Thymus (tissue), 14 donors: ENCODE measurements at places on chromosomes 5 and 9.
A peak's percentile ranks its signal among the peaks of the same experiment; 100 is the strongest.

GRCh38 chr9:98521141-98521540 is 187.6 kb downstream of the GABBR2 start:
- no peaks in the 10 kb centered on the region for H3K36me3 ChIP-seq
- no peaks in the 10 kb centered on the region for H3K4me1 ChIP-seq
- no peak for DNase-seq

GRCh38 chr5:6434731-6435130 is 13.9 kb upstream of the UBE2QL1 start:
- no peak for DNase-seq
- H3K27me3 ChIP-seq, result peaks cover 2% of the 10 kb centered on the region
- no peak overlapping the region for H3K27ac ChIP-seq
- H3K36me3 ChIP-seq, result no peaks in the 10 kb centered on the region
- no peaks in the 10 kb centered on the region for H3K4me1 ChIP-seq
- H3K4me3 ChIP-seq, result no peak overlapping the region

GRCh38 chr5:54206580-54207229 is 103.7 kb downstream of the ARL15 start:
- no peak overlapping the region for H3K27ac ChIP-seq
- DNase-seq, result no peak
- H3K27me3 ChIP-seq, result no peaks in the 10 kb centered on the region
- no peak overlapping the region for H3K4me3 ChIP-seq
- no peaks in the 10 kb centered on the region for H3K4me1 ChIP-seq

DNA sequence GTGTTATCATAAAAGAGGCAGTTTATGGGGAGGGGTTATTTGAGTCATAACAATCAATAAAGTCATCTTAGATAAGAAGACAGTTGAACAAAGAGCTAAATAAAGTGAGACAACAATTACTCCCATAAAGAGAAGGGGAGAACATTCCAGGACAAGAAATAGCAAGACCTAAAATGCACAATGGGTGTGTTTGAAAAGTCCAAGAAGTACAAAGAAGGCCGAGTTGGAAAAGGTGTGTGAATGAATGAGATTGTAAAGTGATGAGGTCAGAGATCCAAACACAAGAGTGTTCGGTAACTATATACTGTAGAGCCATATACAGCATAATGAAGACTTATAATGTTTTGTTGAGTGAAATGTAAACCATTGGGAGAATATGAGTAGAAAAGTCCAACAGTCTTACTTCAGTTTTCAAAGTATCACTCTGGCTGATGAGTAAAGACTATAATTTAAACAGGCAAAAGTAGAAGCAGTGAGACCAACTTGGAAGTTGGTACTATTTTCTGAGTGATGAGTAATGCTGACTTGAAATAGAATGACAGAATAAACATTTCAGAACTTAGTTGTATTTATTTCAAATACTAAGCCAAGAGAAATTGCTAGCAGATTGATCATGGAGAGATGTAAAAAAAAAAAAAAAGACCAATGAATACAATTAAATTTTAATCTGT is 868.7 kb upstream of the CDH9 start:
- no peaks in the 10 kb centered on the region for H3K4me1 ChIP-seq
- no peaks in the 10 kb centered on the region for H3K27me3 ChIP-seq
- no peak overlapping the region for H3K4me3 ChIP-seq
- DNase-seq, result no peak

- no peak overlapping the region for H3K27ac ChIP-seq
- no peaks in the 10 kb centered on the region for H3K36me3 ChIP-seq
- no peak overlapping the region for H3K4me3 ChIP-seq
- peaks cover 15% of the 10 kb centered on the region for H3K4me1 ChIP-seq
- no peaks in the 10 kb centered on the region for H3K27me3 ChIP-seq
Measured at GRCh38 chr5:150604010-150604409, 36.5 kb upstream of the SYNPO start.

DNA sequence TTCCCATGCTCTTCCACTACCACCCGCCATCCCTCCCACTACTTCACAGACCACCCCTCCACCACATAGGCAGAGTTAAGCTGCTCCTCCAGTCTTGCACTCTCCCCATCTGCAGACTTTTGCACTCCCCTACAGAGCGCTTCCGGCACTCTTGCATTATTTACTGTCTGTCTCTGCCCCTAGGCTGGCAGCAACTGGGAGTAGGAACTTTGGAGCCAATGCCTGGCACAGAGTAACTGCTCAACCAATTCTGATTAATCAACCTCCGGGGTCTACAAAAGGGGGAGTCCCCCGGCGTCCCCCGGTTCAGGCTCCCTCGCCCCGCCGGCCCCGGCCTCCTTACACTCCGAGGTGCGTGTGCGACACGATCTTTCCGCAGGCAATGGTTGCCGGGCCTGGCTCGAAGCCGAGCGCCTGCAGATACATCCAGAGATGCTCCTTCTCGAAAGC is 498 bp downstream of the HAUS6 start:
- no peaks in the 10 kb centered on the region for H3K27me3 ChIP-seq
- H3K4me1 ChIP-seq, result peaks cover 17% of the 10 kb centered on the region
- peak overlapping the region; percentile 78 for H3K27ac ChIP-seq
- no peak for DNase-seq

DNA sequence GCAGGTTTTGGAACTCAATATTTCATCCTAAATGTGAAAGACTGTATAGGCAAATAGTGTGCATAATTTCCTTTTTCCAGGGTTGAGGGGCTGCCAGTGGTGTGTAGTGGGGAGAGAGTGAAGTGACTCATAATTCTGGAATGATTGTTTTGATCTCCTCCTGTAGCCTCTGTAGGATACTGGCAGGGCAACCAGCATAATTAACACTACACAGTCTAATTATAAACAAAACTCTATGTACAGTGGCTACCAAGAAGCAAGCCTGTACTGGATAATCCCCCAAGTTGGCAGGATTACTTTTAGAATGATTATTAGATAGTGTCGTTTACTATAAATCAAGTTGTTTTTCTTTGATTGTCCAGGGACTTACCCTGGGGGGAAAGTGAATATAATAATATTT is 32.2 kb downstream of the LNPEP start:
- no peak overlapping the region for H3K4me3 ChIP-seq
- H3K27ac ChIP-seq, result no peak overlapping the region
- H3K27me3 ChIP-seq, result no peaks in the 10 kb centered on the region
- no peaks in the 10 kb centered on the region for H3K36me3 ChIP-seq
- peaks cover 13% of the 10 kb centered on the region for H3K4me1 ChIP-seq

DNA sequence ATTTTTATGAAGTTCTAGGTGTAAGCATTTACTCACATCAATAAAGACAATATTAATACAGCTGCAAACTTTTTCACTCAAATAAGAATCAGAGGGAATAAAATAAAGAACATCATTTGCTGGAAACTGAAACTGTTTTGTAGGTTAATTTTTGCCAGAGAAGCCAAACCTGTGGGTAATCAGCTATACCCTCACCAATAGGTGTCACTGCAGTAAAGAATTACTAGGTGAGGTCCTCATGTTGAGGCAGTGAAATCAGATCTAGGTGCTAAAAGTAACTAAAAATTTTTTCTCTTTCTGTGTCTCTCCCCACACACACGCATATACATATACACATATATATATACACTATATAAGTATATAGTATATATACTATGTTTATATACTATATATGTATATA is 1016.3 kb upstream of the SEMA6A start:
- no peak overlapping the region for H3K27ac ChIP-seq
- H3K4me1 ChIP-seq, result no peaks in the 10 kb centered on the region
- no peak overlapping the region for H3K4me3 ChIP-seq
- no peaks in the 10 kb centered on the region for H3K27me3 ChIP-seq
- no peaks in the 10 kb centered on the region for H3K36me3 ChIP-seq
- DNase-seq, result no peak

DNA sequence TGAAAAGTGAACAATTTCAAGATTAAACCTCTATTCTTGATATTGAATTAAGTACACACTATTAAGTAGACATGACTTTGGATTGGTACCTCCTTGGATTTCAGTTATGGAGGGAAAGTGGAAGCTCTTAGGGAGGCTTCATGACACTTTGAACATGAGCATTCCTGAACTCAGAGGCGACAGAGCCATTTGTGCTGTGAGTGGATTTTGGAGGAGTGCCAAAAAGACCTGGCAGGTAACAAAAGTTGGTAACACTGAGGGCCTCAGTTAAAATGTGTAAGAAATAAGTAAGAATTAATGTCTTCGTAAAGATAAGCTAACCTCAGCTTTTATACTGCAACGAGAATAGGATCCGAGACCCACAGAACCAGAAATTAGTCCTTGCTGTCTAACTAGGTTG is 356.7 kb downstream of the ARRDC3 start:
- no peaks in the 10 kb centered on the region for H3K4me1 ChIP-seq
- H3K27ac ChIP-seq, result no peak overlapping the region
- no peaks in the 10 kb centered on the region for H3K27me3 ChIP-seq

DNA sequence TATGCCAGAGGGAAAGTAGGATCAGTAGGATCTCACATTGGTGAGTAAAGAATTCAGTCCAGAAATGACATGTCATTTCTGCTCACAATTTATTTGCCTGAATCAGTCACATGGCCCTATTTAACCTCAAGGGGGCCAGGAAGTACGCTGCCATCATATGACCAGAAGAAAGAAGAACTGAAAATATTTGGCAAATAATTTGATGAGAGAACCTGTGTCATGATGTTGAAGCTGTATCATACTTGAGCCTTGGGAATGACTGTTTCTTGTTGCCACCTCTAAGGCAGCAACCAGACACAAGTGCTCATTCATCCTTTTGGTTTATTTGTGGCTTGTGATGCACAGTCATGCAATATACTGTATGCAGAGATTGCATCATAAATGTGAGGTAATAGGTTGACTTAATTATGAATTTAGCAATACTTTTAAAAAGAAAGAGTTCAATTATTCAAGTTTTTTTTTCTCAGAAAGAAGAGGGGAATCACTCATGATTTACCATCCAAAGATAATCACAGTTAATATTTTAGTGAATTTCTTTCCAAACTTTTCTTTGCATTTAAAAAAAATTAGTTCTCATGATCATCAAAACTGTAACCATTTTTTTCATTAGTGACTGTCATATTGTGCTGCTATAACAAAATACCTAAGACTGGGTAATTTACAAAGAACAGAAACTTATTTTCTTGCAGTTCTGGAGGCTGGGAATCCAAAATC is 8.2 kb upstream of the ZFYVE16 start:
- no peaks in the 10 kb centered on the region for H3K4me1 ChIP-seq
- DNase-seq, result no peak
- no peak overlapping the region for H3K27ac ChIP-seq
- no peaks in the 10 kb centered on the region for H3K27me3 ChIP-seq
- H3K4me3 ChIP-seq, result no peak overlapping the region

DNA sequence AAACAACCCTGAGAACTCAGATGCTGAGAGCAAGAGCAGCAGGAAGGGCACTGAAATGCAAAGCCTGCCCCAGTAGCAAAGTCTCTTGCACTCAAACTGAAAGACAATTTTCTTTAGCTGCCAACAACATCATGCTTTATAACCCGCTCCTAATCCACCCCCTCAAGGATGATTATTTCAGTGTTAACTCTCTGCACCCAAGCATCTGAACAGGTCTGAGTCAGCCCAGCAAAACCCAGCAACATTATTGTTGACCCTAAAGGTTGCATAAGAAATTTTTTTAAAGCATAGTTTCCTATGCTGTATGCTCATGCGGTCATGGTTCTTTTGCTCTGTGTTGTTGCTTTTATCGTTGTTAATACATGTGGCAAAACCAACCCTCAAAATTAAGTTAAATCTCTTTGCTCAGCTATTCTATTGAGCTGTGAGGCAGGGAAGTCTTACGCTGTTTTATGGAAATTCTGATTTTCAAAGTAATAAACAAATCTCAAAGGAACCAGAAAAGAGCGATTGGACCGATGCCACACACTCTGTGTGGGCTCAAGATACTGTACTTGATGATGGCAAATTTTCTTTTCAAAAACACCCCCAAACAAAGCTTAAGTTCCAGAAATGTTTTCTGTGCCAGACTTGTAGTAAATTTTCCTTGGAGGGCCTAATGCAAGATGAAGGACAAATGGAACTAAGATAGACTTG is 440.6 kb upstream of the MPDZ start:
- H3K36me3 ChIP-seq, result no peaks in the 10 kb centered on the region
- no peak for DNase-seq
- H3K27me3 ChIP-seq, result no peaks in the 10 kb centered on the region
- no peak overlapping the region for H3K27ac ChIP-seq
- no peaks in the 10 kb centered on the region for H3K4me1 ChIP-seq
- no peak overlapping the region for H3K4me3 ChIP-seq

DNA sequence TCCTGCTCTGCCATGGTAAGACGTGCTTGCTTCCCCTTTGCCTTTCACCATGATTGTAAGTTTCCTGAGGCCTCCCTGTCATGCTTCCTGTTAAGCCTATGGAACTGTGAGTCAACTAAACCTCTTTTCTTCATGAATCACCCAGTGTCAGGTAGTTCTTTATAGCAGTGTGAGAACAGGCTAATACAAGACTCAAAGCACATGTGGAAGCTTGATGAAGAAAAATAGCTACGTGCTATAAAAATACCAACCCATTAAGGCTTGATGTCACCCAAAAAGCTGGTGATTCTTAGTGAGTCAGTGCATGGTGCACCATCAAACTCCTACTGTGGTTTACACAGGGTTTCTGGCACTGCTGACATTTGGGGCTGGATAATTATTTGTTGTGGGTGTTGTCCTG is 332.2 kb downstream of the TMEM167A start:
- no peaks in the 10 kb centered on the region for H3K36me3 ChIP-seq
- H3K4me3 ChIP-seq, result no peak overlapping the region
- no peaks in the 10 kb centered on the region for H3K27me3 ChIP-seq
- no peak for DNase-seq
- no peak overlapping the region for H3K27ac ChIP-seq

DNA sequence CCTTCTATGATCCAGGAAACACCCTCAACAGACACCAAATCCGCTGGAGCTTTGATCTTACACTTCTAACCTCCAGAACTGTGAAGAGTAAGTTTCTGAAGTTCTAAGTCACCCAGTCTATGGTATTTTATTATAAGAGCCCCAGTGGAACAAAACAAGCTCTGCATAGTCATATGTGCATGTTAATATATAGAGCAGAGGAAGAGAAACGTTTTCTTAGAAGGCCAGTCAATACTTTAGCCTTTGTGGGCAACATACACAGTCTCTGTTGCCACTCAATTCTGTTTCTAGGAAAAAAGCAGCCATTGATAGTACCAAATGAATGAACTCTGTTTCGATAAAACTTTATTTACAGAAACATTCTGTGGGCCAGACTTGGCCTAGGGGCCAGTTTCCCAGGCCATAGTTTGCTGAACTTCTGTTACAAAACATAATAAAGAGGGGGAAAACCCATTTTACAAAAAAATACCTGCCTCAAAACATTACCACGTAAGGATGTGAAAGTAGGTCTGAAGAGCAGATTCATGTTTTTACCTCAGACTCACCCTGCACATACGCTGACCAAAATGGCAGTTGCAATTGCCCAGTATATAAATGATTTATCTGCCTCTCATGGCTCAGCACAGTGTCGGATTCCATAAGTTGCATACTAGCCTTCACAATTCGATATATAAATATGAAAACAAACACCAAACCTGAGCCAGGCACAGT is 350.5 kb downstream of the SLIT3 start:
- no peaks in the 10 kb centered on the region for H3K36me3 ChIP-seq
- no peak overlapping the region for H3K27ac ChIP-seq
- no peaks in the 10 kb centered on the region for H3K4me1 ChIP-seq
- H3K4me3 ChIP-seq, result no peak overlapping the region

GRCh38 chr5:149643781-149644180 is 62.5 kb downstream of the ARHGEF37 start:
- H3K4me3 ChIP-seq, result no peak overlapping the region
- H3K4me1 ChIP-seq, result no peaks in the 10 kb centered on the region
- H3K27me3 ChIP-seq, result no peaks in the 10 kb centered on the region
- no peaks in the 10 kb centered on the region for H3K36me3 ChIP-seq
- no peak for DNase-seq
